OCI-LY7 (cell line): ENCODE measurements at places on chromosomes 16 and 17.

- DNase-seq, result no peak
Observed at GRCh38 chr17:47427985-47428384, 102.9 kb upstream of the NPEPPS start.

DNA sequence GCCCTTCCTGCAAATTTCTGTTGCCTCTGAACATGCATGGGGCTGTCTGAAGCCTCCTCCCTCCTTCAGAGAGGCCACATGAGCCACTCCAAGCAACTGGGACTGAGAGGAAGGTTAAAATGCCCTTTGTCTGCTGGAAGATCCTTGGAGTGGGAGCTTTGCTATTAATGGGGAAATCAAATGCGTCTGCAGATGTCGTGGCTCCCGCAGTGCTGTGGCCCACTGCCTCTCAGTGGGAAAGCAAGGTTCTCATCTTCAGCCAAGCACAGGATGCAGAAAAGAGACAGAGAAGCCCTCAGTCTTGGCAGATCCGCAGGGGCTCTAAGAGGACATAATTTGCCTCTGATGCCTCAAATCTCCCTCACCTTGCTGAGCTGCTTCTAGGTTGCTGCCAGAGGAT lies 34.8 kb downstream of the PEMT start:
- no peak for DNase-seq

DNA sequence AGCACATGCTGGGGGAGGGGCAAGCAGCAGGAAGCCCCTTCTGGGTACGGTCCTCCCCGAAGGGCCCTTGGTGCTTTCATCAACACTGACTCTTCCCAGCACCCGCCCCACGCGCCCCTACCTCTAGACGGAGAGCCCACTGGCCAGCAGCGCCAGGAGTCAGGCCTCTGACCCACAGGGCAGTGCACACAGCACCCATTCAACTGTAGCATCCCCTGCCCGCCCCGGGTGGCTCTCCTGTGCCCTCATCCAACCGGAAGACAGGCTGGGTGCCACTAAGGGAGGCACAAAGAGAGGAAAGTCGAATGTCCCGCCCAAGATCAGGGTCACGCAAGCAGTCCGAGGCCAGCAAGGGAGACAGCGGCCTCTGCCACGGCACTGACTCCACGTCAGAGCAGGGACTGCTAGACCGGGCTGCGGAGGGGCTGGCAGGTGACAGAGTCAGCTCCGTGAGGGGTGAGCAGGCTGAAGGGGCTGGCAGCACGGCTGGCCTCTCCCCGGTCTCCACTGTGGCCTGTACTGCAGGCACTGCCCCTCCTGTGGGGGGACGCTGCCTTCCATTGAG lies 9.8 kb downstream of the MSRB1 start:
- DNase-seq, result no peak

GRCh38 chr16:29910819-29911675 lies 10.8 kb downstream of the ASPHD1 start:
- no peak for DNase-seq

GRCh38 chr16:72189865-72190371 lies 18.0 kb upstream of the PMFBP1 start:
- DNase-seq, result no peak

DNA sequence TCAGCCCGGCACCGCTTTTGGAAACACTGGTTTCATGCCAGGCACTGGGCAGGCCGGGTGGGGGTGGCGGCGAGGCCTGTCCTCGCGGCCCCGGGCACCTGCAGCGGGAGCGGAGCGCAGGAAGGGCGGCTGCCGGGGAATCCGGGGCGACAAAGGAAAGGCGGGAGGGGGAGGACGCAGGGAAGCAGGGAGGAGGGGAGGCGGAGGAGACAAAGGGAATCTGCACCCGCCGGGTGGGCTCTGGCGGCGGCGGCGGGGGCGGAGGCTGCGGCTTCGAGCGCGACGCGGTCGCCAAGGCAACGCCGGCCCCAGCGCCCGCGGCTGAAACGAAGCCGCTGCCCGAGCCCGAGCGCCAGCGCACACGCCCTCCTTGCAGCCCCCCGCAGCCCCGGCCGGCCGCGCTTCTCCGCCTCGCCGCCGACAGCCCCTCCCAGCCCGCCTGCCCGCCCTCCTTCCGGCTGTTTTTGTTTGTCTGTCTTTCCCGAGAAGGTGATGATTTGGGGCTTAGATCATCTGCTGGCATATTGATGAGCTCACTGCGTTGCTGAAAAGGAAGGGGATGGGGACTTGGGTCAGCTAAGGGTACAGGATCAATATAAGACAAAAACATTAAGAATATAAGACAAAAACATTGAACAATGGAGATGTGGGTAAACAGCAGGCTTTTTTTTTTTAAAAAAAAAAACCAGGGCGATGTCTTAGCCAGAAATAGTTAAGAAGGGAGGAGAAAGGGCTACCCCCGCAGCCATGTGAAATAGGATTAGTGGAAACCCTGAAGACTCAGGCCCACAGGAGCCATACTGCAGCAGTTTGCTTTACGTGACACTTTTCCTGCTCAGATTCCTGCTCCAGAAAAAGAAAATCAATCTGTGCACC lies 32.7 kb downstream of the CDK5R1 start:
- DNase-seq, result no peak

GRCh38 chr17:7340179-7340578 lies 3.9 kb downstream of the ACAP1 start:
- DNase-seq, result no peak

DNA sequence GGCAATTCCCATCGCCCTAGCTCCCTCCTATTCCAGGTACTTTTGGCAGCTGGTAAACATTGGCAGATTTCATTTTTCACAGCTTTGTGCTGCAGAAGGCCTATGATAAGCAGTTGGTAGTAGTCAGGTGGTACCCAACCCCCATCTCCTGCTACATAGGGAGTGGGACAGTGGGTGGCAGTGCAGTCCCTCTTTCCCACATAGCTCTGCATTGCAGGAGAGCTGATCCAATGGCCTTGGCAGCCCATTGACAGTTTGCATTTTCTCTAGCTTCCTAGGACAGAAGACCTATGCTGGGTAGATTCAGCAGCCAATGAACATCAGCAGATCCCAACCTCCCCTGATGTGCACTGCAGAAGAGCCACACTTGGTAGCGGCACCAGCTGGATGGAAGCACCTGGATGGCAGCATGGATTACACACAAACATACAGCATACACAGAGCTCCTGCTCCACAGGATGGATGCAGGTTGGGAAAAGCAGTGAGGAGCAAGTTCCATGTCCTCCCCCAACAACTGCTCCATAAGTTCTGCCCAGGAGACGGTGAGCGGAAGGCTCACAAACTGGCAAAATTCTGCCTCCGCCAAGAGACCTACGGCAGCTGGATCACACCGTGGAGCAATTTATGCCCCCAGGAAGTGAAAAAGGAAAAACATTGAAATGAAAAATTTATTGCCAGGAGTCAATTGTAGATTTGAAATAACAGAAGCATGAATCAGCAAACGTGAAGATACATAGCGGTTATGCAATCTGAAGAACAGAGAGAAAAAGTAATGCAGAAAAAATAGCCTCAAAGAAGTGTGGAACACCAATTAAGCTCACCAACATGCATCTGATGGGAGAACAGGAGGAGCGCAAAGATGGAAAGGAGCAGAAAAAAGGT lies 95.7 kb downstream of the CACNG1 start:
- no peak for DNase-seq

GRCh38 chr16:68289621-68290329 lies 21.0 kb downstream of the SLC7A6OS start:
- DNase-seq, result peak; percentile 80

DNA sequence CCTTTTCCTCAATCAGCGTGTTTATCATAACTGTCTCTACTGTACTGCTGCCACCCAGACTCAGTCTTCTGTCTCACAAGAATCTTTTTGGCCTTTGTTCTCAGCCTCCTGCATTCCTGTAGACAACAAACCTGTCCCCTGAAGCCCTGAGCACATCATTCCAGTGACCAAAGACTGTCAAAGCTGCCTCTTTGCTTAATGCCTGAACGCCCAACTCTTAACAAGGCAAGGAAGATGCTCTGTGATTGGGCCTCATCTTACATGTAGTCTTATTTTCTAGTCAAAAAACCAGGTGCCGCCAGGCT lies 29.3 kb upstream of the AQP8 start:
- DNase-seq, result no peak

DNA sequence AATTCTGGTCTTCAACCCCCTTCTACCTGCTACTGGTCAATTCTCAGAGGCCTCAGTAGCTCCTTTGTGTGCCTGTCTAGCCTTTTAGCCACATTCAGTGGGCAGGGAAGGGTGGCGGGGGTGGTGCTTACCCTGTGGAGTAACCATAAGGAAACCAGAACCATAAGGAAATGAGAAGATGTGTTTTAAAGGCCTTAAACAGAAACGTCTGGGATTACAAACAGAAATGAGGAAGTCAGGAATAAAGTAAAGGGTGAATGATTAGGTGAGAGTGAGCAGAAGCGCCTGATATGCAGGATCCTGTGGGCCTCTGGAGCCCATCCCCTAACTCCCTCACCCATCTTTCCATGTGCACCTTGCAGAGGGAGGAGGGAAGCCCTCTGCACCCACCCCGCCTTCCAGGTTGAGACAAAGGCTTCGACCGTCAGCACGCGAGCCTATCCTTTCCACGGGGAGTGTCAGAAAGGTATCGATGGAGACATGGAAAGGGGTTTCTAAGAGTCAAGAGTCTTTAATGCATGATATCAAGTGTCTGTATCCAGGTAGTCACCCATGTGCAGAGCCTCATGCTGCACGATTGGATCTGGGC lies 20.4 kb downstream of the KIAA0513 start:
- no peak for DNase-seq

DNA sequence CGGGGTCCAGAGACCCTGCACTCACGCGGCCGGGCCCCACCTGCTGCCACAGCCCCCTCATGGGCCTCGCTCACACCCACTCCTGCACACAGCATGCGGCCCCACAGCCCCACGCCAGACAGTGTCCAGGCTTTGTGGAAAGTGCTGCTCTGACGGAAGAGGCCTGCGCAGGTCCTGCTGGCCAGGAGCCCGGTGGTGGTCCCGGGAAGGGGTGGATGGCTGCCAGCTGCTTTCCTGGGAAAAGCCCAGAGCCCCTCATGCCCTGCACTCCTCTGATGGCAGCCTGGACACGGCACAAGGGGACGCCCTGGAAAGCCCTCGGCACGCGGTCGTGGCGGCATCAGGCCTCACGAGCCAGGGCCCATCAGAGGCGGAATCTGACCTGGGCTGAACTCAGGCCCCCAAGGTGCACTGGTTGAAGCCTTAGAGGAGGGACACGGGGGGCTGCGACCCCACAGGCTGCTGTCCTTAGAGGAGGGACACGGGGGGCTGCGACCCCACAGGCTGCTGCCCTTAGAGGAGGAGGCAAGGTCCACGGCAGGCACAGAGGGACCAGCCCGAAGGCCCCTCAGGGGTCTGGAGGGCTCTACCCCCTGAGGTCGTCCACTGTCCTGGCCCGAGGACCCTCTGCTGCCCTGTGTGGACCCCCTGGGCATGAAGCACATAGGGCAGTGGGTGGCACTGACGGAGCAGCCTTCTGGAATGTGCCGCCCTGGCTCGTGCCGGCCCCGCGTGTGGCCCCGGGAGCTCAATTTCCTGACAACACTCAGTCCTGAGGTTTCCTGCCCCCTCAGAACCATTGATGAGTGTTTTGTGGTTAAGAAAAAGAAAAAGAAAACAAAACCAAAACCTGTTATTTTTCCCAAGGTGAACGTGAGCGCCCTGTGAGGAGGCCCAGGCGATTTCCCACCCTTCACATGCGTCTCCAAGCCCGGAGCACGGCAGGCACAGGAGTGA lies 22.1 kb downstream of the SOX8 start:
- no peak for DNase-seq

GRCh38 chr16:61780161-61780560 lies 256.1 kb downstream of the CDH8 start:
- DNase-seq, result no peak

- DNase-seq, result peak; percentile 45
Observed at GRCh38 chr17:78258323-78259191, 27.1 kb downstream of the TMEM235 start.

DNA sequence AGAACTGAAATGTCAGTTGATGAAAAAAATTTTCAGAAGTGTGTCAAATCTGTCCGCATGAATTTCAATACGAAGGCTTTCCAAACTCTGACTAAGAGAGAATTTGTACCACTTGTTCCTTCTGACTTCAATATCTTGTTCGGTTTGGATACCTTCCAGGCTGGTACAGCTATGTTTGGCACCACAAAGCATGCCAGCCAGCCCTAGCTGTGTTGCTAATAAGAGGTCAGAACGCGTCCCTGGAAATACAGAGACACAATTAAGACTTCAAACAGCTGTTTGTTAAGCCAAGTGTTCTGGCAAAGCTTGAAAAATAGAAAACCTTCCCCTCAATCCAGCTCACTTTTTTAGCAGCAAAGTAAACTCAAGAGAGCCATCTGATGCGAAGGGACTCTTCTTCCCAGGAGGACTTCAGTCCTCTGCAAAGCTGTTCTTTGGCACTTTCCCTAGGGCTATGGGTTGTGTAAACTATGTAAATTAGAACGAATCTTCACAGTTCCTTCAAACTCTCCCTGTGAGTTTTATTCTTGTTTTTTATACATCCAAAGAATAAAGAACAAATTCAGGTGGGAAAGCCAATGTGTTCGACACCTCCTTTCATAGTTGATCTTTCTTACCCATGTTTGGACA lies 35.1 kb downstream of the GRB2 start:
- DNase-seq, result no peak

DNA sequence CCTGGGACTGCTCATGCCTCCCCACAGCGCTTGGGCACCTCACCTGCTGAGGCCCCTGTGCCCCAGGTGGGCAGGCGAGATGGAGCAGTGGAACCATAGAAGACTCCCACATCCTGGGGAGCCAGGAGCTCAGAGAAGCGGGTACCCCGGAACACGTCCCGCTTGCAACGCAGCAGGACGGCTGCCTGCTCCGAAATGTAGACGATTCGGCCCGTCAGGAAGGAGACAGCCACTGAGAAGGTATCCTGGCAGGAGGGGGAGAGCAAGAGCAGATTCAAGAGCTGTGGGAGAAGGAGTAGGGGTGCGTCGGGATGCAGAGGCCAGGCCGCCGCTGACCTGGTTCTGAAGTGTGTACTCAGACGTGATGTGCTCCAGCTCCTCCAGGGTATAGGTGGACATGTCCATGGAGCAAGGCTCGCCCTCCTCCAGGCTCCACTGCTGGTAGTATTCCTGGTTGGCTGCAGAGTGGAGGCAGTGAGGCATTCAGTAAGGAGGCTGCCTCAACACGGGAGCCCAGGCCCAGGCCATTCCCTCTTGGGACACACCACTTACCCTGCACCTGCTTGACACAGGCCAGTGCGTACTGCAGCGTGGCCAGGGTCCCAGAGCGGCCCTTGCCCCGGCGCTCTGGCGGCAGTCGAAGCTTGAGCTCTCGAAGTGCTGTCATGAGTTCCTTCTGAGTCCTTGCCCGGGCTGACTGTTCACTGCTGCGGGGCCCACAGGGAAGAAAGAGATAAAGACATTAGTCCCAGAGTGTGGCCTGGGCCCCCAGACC lies 2.6 kb downstream of the PER1 start:
- DNase-seq, result no peak

GRCh38 chr17:79531191-79532095 lies 79.4 kb downstream of the RBFOX3 start:
- DNase-seq, result no peak
